Activated CD4-positive, alpha-beta memory T cell treated with anti-CD3 and anti-CD28 coated beads, Interleukin-2, amount 10 ng/mL, durations not matched to agents 7 days and 5 days (primary cell): ENCODE measurements at places on chromosomes 12 and 14. TPM values are rescaled to one million over a fixed set of nuclear protein-coding genes. Genes with fewer than 3 reads are reported as not detected.
A peak's percentile ranks its signal among the peaks of the same experiment; 100 is the strongest.

GRCh38 chr14:56185992-56186391 lies 67.8 kb downstream of the PELI2 start:
- H3K27me3 ChIP-seq: no peaks in the 10 kb centered on the region
- H3K4me3 ChIP-seq: no peak overlapping the region
- H3K36me3 ChIP-seq: no peaks in the 10 kb centered on the region
- DNase-seq: no peak
- no peak overlapping the region for H3K27ac ChIP-seq

Gene TARBP2
- 28.0 TPM for total RNA-seq

DNA sequence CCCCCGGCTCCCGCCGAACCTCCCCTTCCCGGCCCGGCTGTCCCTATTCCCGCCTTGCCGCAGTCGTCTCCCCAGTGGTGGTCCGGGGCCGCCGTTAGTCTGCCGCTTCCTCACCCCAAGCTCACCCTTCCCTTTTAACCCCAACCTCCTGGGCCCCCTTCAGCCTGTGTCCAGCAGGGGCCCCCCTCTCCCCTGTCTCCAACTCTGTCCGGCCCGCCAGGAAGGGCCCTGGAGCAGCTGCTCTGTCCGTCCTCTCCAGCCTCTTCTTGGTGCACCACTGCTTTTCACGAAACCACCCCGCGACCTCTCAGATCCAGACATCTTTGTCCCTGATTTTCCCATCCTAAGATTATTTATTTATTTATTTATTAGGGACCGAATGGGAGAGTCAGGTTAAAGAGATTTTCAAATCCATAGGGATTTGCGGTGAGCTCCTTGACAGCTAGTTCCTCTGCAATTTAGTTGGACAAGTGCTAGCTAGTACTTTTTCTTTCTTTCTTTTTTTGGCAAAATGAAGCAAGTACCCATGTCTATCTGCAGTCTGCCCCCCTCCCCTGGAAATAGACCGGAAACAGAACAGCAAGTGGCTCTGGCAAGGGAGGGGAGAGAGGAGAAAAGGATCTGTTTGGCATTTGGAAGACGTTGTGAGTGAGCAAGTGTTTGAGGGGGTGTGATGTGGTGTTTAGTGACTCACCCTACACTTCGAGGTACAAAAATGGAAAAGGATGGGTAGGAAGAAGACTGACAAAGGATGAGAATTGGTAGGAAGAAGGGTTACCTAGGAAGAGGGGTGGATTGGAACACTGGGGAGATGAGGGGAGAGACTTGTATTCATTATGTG lies 632 bp downstream of the UBR7 start:
- H3K4me1 ChIP-seq: peaks cover 48% of the 10 kb centered on the region
- no peaks in the 10 kb centered on the region for H3K27me3 ChIP-seq
- peaks cover 34% of the 10 kb centered on the region for H3K36me3 ChIP-seq
- H3K27ac ChIP-seq: peak overlapping the region; percentile 90
- peak overlapping the region; percentile 78 for H3K4me3 ChIP-seq

Gene FAM90A1
- total RNA-seq: 0.20 TPM

Gene ANAPC7
- total RNA-seq: 47.3 TPM

Gene NIN
- total RNA-seq: 50.3 TPM

Gene ITGB7
- total RNA-seq: 780 TPM

GRCh38 chr12:24415934-24416333 lies 466.5 kb upstream of the SOX5 start:
- no peaks in the 10 kb centered on the region for H3K36me3 ChIP-seq
- H3K27me3 ChIP-seq: peaks cover 3% of the 10 kb centered on the region
- DNase-seq: no peak
- H3K4me3 ChIP-seq: no peak overlapping the region

DNA sequence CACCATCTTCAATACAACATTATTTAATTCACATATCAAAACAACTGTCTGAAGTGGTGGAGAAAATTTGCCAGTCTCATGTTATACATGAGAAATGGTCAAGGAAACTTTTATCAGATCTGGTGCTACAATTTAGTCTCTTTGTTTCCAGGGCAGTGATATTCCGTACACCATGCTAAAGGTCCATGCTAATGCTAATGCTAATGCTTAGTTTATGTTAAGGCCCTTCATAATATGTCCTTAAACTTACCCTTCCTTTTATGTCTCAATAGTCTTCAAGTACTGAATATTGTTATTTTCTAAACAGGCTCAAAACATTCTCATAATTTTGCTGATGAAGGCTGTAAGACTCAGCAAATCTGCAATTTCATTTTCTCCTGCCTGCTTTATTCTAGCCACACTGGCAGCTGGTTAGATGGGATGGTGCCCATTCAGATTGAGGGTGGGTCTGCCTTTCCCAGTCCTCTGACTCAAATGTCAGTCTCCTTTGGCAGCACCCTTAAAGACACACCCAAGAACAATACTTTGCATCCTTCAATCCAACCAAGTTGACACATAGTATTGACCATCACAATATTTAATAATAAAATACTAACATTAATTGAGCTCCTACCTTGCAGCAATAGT lies 59.8 kb downstream of the TMEM117 start:
- H3K27ac ChIP-seq: no peak overlapping the region
- no peak overlapping the region for H3K4me3 ChIP-seq
- H3K4me1 ChIP-seq: no peaks in the 10 kb centered on the region
- no peak for DNase-seq

- no peak overlapping the region for H3K27ac ChIP-seq
- no peak overlapping the region for H3K4me3 ChIP-seq
- H3K4me1 ChIP-seq: no peaks in the 10 kb centered on the region
- no peaks in the 10 kb centered on the region for H3K36me3 ChIP-seq
- no peaks in the 10 kb centered on the region for H3K27me3 ChIP-seq
Observed at GRCh38 chr14:81625343-81625742, 91.7 kb upstream of the SEL1L start.

DNA sequence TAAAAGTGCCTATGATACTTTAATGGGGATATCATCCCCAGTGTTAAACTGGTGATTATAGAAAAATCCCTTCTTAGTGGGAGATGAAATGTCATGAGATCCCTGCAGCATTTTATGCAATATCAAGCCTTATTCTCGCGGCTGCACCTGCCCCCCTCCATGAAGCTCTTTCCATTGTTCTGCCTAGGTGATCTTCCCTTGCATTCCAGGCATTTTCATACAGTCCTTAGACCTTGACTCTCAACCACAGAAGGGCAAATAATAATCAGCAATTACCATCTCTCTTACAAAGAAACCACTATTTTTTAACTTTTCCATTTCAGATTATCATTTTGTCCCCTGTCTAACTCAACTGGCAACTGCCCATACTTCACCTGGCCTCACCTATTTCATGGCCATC lies 352.3 kb downstream of the NELL2 start:
- H3K27me3 ChIP-seq: no peaks in the 10 kb centered on the region
- H3K36me3 ChIP-seq: no peaks in the 10 kb centered on the region
- H3K4me3 ChIP-seq: no peak overlapping the region
- H3K27ac ChIP-seq: no peak overlapping the region
- DNase-seq: no peak
